ENCODE measurements at places on chromosomes 11 and 22. TPM values are rescaled to one million over a fixed set of nuclear protein-coding genes. Genes with fewer than 3 reads are reported as not detected.

DNA sequence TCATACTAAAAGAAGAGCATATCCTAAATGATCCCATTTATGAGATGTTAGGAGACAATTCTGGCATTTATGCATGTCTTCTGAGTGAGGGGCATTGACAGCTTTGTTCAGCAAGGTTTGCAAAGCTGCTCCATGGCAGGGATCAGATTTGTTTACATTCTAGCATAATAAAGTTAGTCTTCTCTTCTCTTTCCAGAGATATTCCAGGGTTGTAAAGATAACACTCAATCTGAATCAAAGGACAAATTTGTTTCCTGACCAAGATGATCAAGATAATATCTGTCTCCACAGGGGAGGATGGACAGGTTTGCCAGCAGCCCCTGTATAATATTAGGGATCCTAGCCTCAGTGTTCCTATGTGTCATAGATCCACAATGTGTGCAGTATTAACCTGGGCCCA is 77.5 kb upstream of the ZC3H12C start:
- no peak overlapping the region for H3K4me3 ChIP-seq
- no peak for DNase-seq
- no peak overlapping the region for H3K27ac ChIP-seq
- peaks cover 4% of the 10 kb centered on the region for H3K27me3 ChIP-seq

DNA sequence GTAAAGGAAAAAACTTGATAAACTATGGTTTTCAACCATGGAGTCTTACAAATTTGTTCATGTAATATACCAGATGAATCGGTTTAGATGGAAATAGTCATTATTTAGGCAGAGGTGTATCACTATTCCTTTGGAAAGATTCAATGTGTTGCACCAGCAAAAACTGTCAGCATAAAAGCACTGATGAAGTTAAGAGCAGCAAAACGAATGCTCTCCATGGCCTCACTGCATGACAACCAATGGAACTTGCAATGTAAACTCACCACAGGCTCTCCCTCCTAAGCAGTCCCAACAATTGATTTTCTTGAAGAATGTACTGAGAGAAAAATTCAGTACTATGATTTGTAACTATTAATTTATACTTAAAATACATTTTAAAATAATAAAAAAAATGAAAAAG is 139.9 kb downstream of the FCHSD2 start:
- H3K27ac ChIP-seq: no peak overlapping the region
- H3K36me3 ChIP-seq: peaks cover 26% of the 10 kb centered on the region
- no peak overlapping the region for H3K4me3 ChIP-seq
- H3K4me1 ChIP-seq: peaks cover 24% of the 10 kb centered on the region
- H3K27me3 ChIP-seq: peaks cover 3% of the 10 kb centered on the region
- DNase-seq: no peak

MPST gene
- total RNA-seq: 29.8 TPM

DNA sequence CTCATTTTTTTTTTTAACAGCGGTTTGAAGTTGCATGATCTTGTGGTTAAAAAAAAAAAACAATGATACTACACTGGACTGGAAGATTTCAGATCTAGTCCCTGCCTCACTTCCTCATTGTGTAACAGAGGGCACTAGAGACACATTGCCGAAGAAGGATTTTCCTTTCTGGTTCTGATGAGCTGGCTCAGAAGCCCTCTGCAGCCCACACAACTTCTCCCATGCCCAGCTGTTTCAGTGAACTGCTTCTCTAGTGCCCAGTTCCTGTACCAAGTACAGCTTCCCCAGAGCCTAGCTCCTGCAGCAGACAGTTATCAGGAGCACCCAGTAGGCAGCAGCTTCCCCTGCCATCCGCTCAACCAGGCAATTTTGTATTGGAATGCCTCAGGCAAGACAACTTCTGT is 29.5 kb upstream of the ANO5 start:
- DNase-seq: no peak
- no peaks in the 10 kb centered on the region for H3K27me3 ChIP-seq
- H3K4me3 ChIP-seq: no peak overlapping the region
- H3K36me3 ChIP-seq: no peaks in the 10 kb centered on the region
- H3K4me1 ChIP-seq: no peaks in the 10 kb centered on the region
- H3K27ac ChIP-seq: no peak overlapping the region

DSCAML1 gene
- not detected for total RNA-seq

DNA sequence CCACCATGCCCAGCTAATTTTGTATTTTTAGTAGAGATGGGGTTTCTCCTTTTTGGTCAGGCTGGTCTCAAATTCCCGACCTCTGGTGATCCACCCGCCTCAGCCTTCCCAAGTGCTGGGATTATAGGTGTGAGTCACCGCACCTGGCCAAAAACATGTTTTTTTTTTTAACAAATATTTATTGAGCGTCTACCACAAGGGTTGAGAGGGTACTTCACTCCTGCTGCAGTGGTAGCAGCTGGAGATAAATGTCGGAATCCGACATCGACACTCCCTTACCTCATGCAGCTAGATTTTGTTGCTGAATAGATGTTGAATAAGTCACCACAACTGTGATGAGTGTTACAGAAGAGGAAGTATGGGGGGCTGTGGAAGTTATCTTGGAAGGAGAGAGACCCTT is 971 bp downstream of the DNAJB13 start:
- no peak overlapping the region for H3K27ac ChIP-seq
- H3K4me3 ChIP-seq: no peak overlapping the region
- peaks cover 2% of the 10 kb centered on the region for H3K27me3 ChIP-seq
- H3K36me3 ChIP-seq: 0 out of 2 replicates have a peak, but pooled peaks cover 2% of the 10 kb centered on the region

- peaks cover 5% of the 10 kb centered on the region for H3K36me3 ChIP-seq
- H3K27ac ChIP-seq: no peak overlapping the region
- H3K4me1 ChIP-seq: no peaks in the 10 kb centered on the region
- no peak for DNase-seq
- H3K27me3 ChIP-seq: no peaks in the 10 kb centered on the region
These were observed 667.2 kb downstream of the BRD1 start for GRCh38 chr22:49160261-49161001.

DNA sequence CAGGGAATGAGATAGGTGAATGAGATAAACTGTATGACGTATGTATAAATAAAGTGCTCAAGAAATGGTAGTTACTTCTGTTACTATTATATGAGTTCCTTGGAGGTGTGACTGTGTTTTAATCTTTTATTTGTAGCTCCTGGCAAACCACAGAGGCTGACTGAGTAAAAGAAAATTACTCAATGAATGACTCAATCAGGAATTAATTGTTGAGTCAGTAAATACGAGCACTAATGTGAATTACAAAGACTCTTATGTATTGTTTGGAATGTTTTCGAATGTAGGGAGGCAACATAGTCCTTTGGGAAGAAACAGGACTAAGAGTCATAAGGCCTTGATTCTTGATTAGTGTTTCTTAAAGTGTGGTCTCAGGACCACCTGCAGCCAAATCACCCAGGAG is 51.1 kb upstream of the BLID start:
- H3K4me3 ChIP-seq: peak overlapping the region; percentile 69
- DNase-seq: peak; percentile 83
- peak overlapping the region; percentile 87 for H3K27ac ChIP-seq
- H3K27me3 ChIP-seq: peaks cover 2% of the 10 kb centered on the region
- H3K36me3 ChIP-seq: peaks cover 88% of the 10 kb centered on the region

TRIM34 gene
- total RNA-seq: 5.7 TPM

DNA sequence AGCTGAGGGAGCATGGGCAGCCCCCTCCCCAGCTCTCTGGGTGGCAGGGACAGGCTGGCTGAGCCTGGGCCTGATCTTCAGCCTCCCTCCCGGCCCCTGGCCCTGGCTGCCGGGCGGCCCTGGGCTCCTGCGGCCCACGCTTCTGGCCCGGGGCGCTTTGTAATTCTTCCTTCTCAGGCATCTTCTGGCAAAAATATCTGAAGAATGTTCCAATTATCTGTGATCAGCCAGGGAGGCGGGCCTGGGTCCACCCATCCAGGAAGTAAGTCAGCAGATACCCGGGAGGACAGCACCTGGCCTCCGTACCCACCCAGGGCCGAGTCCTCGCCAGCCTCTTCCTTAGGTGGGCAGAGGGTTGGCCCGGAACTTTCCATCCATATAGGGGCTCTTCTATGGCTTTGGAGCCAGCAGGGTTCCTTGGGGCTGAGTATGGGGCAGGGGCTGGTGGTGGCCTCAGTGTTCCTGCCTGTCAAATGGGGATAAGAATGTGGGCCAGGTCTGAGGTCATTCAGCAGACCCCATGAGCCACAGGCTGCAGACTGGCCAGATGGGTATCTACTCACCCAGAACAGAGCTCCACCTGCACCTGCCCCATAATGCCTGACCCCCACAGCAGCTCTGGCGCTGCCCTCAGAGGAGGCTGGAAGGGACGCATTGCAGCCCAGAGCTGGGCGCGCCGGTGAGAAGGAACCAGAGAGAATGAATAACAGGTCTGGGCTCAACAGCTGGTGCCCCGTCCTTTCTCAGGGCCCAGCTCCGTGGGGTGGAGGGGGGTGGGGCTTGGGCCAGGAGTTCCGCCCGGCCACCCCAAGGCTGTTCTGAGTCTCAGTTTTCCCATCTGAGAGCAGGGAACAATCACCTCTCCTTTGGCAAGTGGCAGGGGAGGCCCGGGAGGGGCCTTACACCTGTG is 16.2 kb downstream of the WNT7B start:
- no peak for DNase-seq
- no peaks in the 10 kb centered on the region for H3K36me3 ChIP-seq
- no peak overlapping the region for H3K4me3 ChIP-seq
- no peak overlapping the region for H3K27ac ChIP-seq
- H3K4me1 ChIP-seq: no peaks in the 10 kb centered on the region

DNA sequence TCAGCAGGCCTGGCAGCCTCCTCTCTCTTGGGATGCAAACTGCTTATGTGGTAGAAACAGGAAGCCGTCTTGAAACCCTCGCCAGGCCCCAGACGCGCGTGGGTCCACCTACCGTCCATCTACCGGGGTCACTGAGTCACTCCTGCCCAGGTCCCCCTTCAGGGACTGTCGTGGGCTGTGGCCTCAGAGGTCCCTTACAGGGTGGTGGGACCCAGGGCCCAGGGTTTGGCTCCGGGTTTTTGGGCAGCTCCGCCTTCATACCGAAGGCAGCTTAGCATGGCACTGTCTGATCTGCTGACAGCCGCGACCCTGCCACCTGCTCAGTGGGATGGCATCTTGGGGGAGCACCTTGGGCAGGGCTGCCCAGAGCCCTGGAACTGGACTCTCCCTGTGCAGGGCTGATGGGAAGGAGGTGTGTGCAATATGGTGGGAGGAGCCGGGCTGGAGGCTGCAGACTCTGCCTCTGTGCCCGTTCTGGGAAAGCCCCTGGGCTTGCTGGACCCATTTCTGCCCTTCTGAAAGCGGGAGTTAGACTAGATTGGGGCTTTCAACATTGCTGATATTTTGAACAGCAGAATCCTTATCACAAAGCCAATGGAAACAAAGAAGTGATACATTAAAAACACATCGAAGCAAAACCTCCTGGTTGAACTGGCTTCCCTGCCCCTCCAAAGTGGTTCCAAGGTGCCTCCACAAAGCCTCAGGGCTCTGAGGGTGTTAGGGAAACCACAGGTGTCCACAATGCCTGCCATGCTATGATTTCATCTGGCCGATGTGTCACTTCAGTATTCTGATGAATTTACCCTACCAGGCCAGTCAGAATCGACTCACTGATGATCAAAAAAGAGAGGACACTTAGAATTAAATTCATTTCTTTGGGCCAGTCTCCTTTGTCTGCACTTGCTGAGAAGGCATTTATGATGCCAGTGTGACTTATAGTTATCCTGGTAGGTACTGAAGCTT is 316.5 kb downstream of the KIRREL3 start:
- no peak for DNase-seq
- H3K4me1 ChIP-seq: peaks cover 23% of the 10 kb centered on the region
- no peak overlapping the region for H3K4me3 ChIP-seq
- peaks cover 14% of the 10 kb centered on the region for H3K36me3 ChIP-seq
- H3K27ac ChIP-seq: no peak overlapping the region
- H3K27me3 ChIP-seq: no peaks in the 10 kb centered on the region

UBE2L3 gene
- total RNA-seq: 71.4 TPM

DNA sequence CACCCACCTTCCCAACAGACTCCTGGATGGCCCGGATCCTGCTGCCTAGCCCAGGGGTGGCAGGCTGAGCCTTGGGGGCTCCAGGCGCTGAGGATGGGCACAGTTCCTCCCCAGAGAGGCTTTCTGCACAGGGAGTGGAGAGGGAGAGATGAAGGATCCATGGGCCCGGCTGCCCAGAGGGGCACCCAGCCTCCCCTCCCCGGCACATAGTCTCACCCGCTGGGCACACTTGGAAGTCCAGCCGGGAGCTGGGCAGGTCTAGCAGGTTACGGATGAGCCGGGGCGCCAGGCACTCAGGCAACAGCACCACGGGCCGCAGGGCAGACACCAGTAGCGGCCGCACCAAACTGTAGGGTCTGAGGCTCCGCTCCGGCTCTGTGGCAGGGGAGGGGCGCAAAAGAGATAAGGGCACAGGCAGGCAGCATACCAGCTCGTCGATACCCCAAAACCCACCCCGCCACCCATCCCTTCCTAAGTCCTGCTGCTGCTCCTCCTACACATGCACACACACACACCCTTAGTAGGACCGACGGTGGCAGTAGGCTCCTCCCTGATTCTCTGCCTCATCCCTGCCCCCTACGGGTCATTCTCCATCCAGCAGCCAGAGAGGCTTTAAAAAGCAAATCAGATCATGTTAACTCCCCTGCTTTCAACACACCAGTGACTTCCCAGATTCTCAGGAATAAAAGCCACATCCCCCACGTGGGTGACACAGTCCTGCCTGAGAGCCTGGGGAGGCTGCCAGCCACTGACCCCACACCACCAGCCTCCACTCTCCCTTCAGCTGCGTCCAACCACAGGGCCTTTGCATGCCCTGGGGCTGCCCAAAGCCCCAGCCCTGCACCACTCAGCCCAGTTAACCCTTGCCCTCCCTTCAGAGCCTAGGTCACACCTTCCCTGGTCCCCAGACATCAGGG is 6.5 kb upstream of the MFNG start:
- peak; percentile 63 for DNase-seq
- peaks cover 31% of the 10 kb centered on the region for H3K4me1 ChIP-seq
- no peak overlapping the region for H3K4me3 ChIP-seq
- H3K27me3 ChIP-seq: peaks cover 2% of the 10 kb centered on the region
- H3K27ac ChIP-seq: no peak overlapping the region
- no peaks in the 10 kb centered on the region for H3K36me3 ChIP-seq

DNA sequence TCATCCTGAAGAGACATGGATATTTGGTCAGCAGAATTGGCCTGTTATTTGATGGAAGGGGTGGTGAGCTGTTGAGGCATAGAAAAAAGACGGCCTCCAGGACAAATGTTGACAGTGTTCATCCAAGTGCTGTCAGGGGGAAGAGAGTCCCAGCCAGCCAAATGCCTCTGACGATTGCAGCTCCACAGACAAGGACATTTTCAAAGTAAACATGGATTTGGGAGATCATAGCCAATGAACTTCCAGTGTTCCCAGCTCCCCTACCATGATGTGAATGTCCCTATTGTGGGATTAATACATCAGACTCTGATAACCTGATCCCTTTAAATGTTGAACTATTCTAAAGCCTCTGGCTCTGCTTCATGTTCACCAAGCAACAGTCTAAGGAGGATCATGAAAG is 31.2 kb upstream of the PSMA1 start:
- no peak overlapping the region for H3K4me3 ChIP-seq
- peaks cover 5% of the 10 kb centered on the region for H3K27me3 ChIP-seq
- no peak for DNase-seq
- H3K27ac ChIP-seq: no peak overlapping the region
- no peaks in the 10 kb centered on the region for H3K36me3 ChIP-seq
- no peaks in the 10 kb centered on the region for H3K4me1 ChIP-seq

GVQW3 gene
- total RNA-seq: 0.92 TPM

- H3K4me1 ChIP-seq: no peaks in the 10 kb centered on the region
- H3K27me3 ChIP-seq: peaks cover 2% of the 10 kb centered on the region
- no peak for DNase-seq
- H3K27ac ChIP-seq: no peak overlapping the region
- no peak overlapping the region for H3K4me3 ChIP-seq
These were observed 15.2 kb downstream of the PPIL2 start for GRCh38 chr22:21680830-21681565.

Data from HFFc6 (cell line).